ENCODE measurements at places on chromosomes 7 and 10.

GRCh38 chr10:22690158-22690557 lies 24.2 kb downstream of the PIP4K2A start:
- DNase-seq: no peak

GRCh38 chr7:51318886-51319579 lies 2.4 kb upstream of the COBL start:
- no peak for DNase-seq

GRCh38 chr7:155509725-155510551 lies 36.4 kb downstream of the CNPY1 start:
- DNase-seq: no peak

DNA sequence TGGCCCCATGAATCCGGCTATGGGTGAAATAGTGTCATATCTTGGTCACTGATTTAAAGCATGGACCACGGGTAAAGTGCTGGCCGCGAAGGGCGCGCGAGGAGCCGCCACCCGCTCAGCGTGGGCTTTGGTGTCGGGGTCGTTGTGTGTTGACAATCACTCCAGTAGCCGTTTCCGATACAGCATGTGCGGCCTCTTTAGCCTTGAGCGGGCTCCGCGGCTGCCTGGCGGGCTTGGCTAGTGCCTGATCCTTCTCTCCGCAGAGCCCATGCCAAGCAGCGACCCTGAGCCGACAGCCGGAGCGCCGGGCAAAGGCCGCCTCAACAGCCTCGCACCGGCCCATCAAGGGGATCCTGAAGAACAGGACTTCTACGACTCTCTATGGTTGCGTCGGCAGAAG lies 105.9 kb downstream of the SLC37A3 start:
- no peak for DNase-seq

Data from stimulated activated CD8-positive, alpha-beta memory T cell treated with anti-CD3 and anti-CD28 coated beads, Interleukin-2, amount 100 ng/mL, for 48 hours (primary cell).